Kasumi-1 (cell line): ENCODE measurements at places on chromosomes 4 and X.

- no peak for DNase-seq
These were observed 1249.4 kb upstream of the IGFBP7 start for GRCh38 chr4:58359590-58359989.

DNA sequence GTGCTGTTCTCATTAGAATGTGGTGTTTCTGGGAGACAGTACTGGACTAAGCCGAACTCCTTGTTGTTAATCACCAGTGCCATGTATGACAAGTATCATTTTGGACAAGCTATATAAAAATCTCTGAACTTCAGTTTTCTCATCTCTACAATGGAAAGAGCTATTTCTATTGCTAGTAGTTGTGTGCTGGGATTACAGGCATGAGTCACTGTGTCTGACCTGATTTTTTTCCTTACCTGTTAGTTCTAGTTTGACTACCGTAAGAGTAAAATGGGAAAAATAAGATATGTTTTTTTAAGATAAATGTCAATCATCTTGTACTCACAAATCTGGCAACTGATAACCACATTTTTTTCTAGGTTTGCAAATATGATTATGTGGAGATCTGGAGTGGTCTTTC, 192.3 kb downstream of the TLL1 start:
- DNase-seq, result no peak

- DNase-seq, result peak; percentile 59
These were observed 92.4 kb downstream of the CXCL13 start for GRCh38 chr4:77697860-77698590.

DNA sequence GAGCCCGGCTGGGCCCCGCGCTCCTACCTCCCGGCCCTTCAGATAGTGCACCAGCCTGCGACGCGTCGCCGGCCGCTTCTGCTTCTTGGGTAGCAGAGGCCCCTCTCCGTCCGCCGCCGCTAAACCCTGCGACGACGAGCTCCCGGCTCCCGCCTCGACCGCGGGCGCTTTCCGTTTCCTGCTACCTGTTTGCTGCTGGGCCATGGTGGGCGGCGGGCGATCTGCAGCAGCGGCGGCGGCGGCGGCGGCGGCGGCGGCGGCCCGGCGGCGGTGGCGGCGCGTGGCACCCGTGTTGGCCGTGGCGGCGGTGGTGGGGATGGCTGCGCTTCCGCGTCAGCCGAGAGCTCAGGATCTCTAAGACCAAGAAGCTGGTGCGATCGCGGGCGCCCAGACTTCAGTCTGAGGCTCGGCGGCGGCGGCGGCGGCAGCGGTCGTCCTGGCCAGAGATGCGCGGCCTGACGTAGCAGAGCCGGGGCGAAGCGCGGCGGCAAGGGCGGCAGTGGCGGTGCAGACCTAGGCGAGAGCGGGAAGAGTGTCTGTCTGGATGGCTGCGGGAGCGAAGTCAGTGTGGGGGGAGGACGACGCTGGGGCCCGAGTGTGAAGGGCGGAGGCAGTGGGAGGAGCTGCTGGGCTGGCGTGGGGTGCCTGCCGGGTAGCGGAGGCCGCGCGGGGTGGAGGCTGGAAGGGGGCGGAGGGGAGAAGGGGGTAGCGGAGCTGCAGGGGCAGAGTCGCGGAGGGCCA, at the start of gene DCAF12L2:
Gene DCAF12L2, minus strand, starts transcription at position 569 of the 741 bp plus-strand sequence. Its CDS starts 365 bp downstream, at position 204.
- DNase-seq, result no peak

GRCh38 chr4:2910409-2910808, 52.8 kb downstream of the NOP14 start:
- no peak for DNase-seq

- no peak for DNase-seq
These were observed 123.6 kb upstream of the NR3C2 start for GRCh38 chr4:148565801-148566200.
